Stimulated activated CD4-positive, alpha-beta T cell treated with anti-CD3 and anti-CD28 coated beads, Interleukin-15, amount 100 ng/mL, for 24 hours (primary cell): ENCODE measurements at places on chromosomes 11 and 22.
A peak's percentile ranks its signal among the peaks of the same experiment; 100 is the strongest.

DNA sequence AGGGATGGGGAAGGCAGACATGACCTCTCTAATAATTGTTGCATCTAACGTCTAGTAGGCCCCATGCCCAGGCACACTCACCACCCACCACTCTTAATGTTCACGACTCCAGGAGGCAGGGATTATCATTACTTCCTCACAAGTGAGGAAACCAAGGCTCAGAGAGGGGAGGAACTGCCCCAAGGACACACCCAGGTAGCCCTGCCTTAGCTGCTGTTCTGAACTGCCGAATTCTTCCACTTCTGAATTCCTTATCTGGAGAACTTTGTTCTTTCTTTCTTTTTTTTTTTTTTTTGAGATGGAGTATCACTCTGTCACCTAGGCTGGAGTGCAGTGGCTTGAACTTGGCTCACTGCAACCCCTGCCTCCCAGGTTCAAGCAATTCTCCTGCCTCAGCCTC, 16.7 kb downstream of the SLCO2B1 start:
- no peak for DNase-seq

- DNase-seq: no peak
Measured at GRCh38 chr11:36779791-36780190, 181.8 kb upstream of the RAG2 start.

DNA sequence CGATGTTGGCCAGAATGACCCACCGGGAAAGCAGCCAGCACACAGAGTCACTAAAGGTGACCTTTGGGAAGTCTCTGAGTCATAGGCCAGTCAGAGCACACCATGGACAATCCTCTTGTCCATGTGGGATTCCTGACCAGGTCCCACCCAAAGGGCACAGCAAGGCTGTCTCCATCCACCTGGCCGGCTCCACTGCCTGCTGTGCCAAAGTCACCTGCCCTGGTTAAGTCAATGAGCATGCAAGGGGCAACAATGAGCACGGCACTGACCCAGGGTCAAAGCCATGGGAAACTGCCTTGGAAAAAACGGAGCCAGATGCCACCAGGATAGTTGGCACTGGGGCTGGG, 49.8 kb downstream of the SHANK2 start:
- no peak for DNase-seq

DNA sequence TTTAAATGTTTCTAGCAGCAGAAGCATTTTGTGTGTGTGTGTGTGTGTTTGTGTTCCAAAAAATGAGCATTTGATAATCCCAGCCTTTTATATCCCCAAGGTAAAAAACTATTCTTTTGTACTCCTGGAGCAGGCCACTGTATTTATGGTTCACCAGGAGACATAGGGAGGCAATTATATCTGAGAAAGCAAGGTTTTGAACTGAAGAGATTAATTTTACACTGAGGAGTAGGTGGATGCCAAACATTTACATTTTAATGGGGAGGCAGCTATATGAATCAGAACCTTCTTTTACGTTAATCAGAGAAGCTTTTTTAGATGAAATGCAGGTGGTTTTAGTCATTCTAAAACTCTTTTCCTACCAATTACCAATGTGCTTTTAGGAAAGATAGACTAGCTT, 1374.0 kb upstream of the TENM4 start:
- DNase-seq: no peak

GRCh38 chr11:9362393-9362863, 22.0 kb upstream of the IPO7 start:
- peak; percentile 18 for DNase-seq

GRCh38 chr22:30872285-30873041, 96.1 kb downstream of the MORC2 start:
- DNase-seq: no peak

DNA sequence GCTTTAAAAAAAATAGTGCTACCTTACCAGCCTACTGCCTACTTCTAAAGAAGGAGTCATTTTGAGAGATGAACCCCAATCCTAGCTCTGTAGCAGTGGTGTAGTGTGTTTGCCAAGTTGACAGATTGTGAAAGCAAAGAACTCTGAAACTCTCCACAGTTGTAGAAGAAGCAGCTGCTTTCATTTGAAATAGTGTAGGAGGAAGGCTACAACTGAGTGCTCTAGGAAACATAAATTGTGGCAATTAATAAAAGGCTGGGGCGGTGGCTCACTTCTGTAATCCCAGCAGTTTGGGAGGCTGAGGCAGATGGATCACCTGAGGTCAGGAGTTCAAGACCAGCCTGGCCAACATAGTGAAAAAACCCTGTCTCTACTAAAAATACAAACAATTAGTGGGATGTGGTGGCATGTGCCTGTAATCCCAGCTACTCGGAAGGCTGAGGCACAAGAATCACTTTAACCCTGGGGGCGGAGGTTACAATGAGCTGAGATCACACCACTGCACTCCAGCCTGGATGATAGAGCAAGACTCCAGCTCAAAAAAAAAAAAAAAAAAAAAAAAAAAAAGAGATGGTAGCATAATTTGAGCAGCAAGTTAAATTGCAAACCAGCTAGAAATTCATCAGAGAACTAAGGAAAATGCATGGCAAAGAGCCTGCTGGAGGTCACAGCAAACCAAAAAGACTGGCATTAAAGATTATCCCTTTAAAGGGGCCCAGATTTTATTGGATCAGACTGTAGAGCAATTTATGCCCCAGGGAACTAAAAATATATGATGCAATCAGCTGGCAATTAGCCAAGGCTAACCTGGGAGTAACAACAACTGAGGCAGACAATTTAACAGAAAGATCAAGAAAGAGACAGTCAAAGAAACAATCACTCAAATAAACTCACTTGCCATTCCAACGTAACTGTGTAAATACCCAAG, 112.6 kb downstream of the LUZP2 start:
- no peak for DNase-seq

- DNase-seq: no peak
Measured at GRCh38 chr11:102194990-102195389, 84.7 kb downstream of the YAP1 start.

- DNase-seq: no peak
Measured at GRCh38 chr11:61844909-61845565, 16.9 kb downstream of the FADS2 start.

DNA sequence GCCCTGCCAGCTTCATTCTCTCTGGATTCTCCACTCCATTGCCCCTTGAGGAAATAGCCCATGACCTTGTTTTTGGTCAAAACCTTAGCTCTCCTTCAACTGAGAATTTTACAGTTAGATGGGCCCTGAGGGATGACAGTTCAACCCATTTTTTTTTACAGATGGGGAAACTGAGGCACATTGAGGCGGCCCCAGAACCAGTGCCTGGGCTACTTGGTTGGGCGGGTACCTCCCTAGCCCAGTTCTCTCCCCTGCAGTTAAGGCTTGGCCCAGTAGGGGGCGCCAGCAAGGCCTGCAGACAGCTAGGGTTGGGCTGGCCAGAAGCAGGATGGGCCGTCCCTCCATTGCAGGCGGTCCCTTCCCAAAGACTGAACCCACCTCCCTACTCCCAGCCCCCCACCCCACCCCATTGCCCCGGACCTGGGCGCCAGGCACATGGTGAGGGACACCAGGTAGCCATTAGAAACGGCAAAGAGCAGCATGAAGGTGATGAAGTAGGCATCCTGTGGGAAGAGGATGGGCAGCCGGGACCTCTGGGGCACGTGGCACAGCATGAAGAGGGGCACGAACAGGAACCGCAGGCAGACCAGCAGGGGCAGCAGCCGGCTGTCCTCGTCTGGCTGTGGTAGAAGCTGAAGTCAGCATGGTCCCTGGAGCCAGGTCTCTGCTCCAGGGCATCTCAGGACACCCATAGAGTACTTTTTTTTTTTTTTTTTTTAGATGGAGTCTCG, 7.6 kb downstream of the SLC29A2 start:
- DNase-seq: peak; percentile 86

GRCh38 chr22:39472570-39473556, 16.1 kb downstream of the MGAT3 start:
- DNase-seq: no peak
